KBM-7 (cell line): ENCODE measurements at places on chromosomes 6 and 20.

GRCh38 chr6:117448732-117449485 is 23.2 kb upstream of the ROS1 start:
- DNase-seq: no peak

GRCh38 chr6:165976684-165977083 is 191.0 kb downstream of the TBXT start:
- no peak for DNase-seq

GRCh38 chr6:99490608-99491007 is 24.6 kb downstream of the USP45 start:
- no peak for DNase-seq

DNA sequence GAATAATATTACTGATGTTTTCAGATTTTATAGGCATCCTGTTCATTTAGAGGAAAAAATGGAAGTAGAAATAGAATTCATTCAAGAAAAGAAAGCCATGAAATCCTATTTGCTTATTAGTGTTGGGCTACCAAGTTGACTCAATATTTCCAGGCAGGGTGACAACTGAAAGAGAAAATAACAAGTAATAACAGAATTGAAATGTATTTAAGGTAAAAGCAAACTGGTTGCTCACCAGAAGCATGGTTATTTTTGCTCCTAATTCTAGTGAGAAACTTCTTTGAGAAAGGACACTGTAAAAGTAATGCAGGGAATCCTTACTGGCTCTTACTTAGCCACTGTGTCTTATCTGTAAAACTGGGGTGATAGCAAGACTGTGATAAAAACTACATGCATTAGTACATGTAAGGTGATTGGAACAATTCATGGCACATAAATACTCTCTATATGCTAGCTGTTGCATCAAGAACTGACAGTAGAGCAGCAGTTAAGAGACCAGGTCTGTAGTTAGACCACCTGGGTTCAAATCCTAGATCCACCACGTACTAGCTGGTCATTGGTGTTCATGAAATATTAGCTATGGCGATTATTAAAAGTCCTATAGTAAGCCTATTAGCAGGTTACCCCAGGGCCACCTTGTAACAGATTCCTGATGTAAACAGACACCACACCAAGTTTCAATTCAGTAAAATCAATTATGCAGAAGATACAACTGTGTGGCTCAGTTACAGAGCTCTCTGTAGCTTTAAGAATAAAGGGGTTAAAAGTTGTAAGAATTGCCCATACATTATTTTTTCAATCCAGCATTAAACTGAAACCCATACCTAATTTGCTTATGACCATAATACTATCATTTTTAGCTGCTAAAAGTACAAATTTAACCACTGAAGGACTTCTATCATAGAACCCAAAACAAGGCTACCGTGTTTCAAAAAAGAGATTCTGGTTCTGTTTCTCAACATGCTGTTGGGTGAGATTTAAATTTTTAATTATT is 159.2 kb upstream of the COL21A1 start:
- no peak for DNase-seq

GRCh38 chr6:15994814-15995459 is 133.9 kb upstream of the MYLIP start:
- peak; percentile 21 for DNase-seq

DNA sequence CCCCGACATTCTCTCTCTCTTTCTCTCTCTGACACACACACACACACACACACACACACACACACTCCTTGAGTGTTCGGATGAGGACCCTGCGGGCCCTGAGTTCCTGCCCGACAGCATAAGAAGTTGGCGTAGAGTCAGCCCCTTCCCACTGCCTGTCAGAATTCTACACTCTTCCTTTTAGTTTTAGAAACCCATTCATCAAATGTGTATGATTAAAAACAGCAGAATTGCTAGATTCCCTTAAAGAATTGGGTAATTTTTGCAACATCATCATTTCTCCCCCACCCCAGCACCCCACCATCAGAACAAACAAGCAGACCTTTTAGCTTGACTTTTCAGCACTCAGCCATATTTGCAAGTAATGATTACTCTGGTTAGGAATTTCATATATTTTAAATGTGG is 322.8 kb downstream of the FARS2 start:
- DNase-seq: no peak

DNA sequence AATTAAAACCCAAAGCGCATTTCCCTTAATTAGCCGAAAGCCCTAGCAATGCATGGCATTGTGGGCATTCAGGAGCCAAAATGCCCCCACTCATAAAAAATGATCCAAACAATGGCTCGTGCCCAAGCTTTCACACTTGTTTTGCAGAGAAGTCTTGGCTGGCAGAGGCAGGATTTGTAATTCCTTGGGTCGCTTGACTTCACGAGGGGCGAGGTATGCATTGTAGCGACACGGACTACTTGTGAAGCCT is 613 bp upstream of the SASH1 start:
- DNase-seq: no peak

DNA sequence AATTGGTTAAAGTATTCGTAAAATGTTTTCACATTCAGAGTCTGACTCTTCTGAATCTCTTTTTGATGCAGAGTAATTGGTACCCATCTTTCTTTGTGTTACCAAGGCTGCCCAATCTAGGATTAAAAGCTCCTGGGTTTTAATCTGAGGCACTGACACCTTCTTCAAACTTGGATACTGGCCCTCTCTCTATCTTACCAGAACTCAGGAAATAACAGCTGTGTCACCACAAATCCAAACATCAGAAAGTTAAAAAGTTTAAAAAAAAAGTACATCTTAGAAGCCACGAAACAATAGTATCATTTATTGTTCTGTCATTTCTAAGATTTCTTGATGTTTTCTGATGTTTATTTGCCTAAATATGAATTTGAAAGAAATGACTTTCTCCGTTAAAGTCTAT is 255.5 kb upstream of the RUNX2 start:
- no peak for DNase-seq

- peak; percentile 77 for DNase-seq
Measured at GRCh38 chr20:62921119-62921687, 5.1 kb downstream of the DIDO1 start.
